ENCODE measurements at places on chromosomes 4 and X. TPM values are rescaled to one million over a fixed set of nuclear protein-coding genes. Genes with fewer than 3 reads are reported as not detected.

- no peak for DNase-seq
These were observed 199.9 kb upstream of the MAGEB2 start for GRCh38 chrX:30015440-30015839.

GRCh38 chr4:143085224-143085623, 99.5 kb upstream of the USP38 start:
- no peak for DNase-seq

The DIAPH2 gene
- total RNA-seq = 12.2 TPM

The MAP7D3 gene
- 15.3 TPM for total RNA-seq

The C4orf36 gene
- 2.8 TPM for total RNA-seq
